ENCODE measurements at places on chromosomes 7 and 10.
A peak's percentile ranks its signal among the peaks of the same experiment; 100 is the strongest.

DNA sequence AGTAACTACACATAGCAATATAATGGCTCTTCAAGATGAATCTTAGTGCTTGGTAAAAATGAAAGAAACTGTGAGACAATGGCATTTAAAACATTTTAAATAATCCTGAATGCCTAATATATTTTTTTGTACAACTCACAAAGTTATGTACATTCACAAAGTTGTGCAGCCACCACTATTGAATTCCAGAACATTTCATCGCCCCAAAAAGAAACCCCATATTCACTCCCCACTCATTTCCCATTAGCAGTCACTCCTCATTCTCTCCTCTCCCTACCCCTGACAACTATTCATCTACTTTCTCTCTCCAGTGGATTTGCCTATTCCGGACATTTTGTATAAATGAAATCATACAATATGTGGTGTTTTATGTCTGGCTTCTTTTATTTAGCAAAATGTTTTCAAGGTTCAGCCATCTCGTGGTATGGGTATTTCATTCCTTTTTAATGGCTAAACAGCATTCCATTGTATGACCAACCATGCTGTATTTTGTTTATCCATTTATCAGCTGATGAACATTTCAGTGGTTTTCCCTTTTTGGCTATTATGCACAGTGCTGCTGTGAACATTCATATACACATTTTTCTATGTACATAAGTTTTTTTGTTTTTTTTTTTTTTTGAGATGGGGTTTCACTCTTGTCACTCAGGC, 34.7 kb downstream of the ENTPD7 start:
- DNase-seq = peak; percentile 71

- no peak for DNase-seq
Observed at GRCh38 chr7:15439853-15440252, 122.0 kb downstream of the AGMO start.

DNA sequence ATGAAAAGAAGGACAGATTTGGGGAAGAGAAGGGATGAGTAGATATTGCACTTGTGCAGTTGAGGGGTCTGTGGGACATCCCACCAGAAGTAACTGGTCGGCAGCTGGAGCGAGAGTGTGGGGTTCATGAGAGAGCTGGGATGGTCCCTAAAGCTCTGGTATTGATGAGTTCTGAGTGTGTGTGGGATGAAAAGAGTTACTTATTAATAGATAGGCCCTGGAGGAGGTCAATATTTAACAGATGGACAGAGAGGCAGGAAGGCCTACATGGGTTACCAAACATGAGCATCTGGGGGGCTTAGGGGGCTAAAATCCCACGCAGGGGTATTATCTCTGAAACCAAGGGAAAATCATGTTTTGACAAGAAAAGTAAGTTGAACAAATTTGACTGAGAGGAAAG, 95.7 kb upstream of the SFMBT2 start:
- no peak for DNase-seq

GRCh38 chr10:109202111-109202510, 721.2 kb downstream of the XPNPEP1 start:
- no peak for DNase-seq

DNA sequence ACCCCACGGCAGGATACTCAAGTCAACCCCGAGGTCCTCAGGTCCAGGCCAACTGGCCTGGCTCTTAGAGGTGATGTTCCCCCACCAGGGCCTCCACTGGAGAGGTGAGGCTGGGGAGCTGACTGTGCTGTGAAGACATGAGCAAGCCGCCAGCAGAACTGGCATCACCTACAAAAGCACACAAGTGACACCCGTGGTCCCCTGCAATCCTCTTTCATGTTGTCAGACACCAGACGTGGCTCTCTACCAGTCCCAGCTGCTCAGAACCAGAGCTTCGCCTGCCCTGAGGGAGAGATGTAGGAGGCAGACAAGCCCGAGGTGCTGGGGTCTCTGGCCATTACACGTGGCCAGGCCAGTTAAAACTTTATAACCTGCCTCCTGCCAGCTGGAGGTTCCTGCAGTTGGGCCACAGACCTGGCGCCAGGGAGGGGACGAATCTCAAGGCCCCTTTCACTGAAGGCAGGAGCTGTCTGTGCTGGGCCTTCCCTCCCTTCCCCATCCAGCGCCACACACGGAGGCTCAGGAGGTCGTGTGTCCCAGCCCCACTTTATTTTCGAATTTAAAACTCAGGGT, 2.2 kb downstream of the COMTD1 start:
- DNase-seq = no peak

DNA sequence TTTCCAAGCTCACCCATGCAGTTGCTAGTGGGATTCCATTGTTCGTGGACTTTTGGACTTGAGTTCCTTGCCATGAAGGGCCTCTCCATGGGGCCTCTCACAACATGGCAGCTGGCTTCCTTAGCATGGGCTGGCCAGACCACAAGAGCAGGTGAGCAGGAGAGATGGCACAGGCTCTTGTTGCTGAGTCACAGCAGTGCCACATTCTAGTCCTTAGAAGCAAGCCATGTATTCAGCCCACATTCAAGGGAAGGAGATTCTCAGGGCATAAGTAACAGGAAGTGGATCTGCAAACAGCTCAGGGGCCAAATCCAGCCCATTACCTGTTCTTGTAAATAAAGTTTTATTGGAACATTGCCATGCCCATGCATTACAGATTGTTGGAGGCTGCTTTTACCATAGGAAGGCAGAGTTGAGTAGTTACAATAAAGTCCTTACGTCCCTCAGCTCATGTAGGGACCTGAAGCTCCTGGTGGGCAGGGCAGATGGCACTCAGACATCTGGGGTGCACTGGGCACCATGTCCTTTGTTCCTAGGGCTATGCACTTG, 481.5 kb upstream of the FOXK1 start:
- DNase-seq = no peak

DNA sequence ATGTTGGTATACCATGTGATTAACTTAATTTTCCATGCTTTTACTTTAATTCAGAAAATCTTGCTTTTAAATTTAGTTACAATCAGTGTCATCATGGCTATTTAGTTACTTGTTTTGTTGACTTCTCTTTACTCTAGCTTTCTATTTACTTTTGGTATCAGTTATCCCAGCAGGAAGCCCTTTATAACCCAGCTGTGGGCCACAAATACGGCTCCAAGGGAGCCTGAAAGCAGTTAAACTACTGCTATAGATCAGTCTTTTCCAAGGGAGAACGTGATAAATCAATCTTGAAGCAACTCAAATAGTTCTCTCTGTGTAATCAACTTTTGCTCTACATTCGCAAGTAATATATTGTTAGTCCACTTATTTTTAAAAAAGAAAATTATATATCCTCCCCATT, 287.4 kb downstream of the CACNA2D1 start:
- no peak for DNase-seq

DNA sequence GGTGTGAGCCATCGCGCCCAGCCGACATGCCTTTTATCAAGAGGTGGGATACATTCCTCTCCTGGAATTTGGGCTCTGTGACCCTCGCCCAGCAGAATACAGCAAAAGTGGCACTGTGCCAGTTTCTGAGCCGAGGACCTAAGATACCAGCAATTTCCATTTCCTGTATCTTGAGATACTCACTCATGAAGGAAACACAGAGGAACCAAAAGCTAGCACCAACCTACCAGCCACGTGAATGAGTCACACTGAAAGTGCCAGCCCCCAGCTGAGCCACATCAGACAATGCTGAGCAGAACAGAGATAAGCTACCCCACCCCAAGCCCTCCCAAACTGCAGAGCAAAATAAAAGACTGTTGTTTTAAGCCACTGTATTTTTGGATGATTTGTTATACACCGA, 56.3 kb downstream of the CACUL1 start:
- DNase-seq = no peak

- no peak for DNase-seq
Observed at GRCh38 chr7:20839987-20840386, 53.3 kb upstream of the SP8 start.

- DNase-seq = no peak
Observed at GRCh38 chr10:92867235-92867634, 18.9 kb downstream of the EXOC6 start.

- peak; percentile 85 for DNase-seq
Observed at GRCh38 chr10:113385021-113385999, 167.5 kb upstream of the HABP2 start.

GRCh38 chr7:88278881-88279280, 27.8 kb downstream of the STEAP4 start:
- DNase-seq = peak; percentile 55

- DNase-seq = no peak
Observed at GRCh38 chr10:100907175-100907574, 5.6 kb upstream of the SLF2 start.

- peak; percentile 20 for DNase-seq
Observed at GRCh38 chr10:117165538-117166417, 27.7 kb upstream of the VAX1 start.

DNA sequence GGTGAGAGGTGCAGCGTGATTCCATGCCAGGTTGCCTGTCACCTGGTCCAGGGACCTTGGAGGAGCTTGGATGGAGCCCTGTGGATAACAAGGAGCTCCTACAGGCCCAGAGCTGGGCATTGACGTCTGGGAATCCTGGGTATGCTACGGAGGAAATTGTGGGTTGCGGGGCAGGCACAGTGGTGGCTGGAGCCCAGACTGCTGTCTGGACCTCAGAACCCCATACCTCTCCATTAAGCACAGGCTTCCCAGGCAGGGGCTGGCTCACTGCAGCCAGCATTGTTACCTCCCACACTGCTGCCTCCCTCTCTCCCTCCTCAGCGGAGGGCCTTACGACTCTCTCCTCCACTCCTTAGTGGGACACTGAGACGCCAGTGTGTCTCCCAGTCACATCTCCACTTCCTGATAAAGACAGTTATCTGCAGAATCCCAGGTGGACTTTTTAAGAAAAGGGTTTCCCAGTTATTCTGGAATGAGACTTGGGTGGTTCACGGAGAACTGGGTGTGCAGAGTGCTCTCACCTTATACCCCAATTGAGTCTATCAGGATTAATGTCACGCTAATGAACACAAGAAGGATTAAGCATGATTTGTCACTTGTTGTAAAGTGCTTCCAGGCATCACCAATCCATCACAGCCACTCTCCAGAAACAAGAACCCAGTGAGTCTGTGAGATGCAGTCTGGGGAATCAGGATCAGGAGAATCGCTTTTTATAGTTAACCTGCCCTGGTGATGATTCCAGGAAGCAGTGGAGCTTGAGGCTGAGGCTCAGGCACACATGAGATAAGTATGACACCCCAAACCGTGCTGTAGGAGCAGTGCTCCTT, 309.4 kb downstream of the RPS24 start:
- no peak for DNase-seq

- no peak for DNase-seq
Observed at GRCh38 chr7:95157381-95157780, 167.0 kb downstream of the PON1 start.

GRCh38 chr7:143518521-143518920, 40.8 kb downstream of the TAS2R41 start:
- DNase-seq = no peak

DNA sequence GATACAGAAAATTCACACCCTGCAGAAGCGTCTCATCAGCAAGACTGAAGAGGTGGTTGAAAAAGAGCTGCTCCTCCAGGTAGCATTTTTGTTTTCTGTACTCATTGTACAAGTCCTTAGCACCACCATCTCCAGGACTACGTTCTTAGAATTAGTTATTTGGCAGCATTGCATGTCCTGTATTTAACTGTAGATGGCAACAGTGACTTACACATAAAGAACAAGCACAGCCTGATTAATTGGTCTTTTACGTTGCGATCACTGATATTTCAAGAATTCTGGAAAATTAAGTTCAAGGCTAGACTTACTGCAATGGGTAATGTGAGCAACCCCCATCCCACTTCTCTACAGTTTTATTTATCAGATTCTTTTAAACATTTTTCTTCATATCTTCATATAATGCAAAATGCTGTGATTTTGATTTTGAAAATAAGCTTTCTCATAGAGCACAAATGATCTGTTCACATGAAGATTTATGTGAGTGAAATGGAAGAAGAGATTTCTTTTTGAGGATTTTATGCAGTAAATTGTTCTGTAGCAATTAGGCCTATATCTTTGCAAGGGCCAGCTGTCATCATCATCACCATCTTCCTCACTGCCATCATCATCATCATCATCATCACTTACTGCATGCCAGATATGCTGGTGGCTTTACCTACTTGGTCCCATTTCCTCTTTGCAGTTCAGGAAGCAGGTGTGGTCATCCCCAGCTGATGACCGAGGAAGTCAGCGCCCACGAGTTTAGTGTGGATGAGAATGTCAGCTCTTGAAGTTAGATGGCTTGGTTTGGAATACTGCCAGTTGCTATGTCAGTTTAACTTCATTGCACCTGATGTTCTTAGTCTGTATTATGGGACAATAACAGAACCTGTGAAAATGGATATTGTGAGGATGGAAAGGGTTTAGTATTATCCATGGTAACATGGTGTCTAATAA, 53.4 kb downstream of the CFAP58 start:
- peak; percentile 61 for DNase-seq

DNA sequence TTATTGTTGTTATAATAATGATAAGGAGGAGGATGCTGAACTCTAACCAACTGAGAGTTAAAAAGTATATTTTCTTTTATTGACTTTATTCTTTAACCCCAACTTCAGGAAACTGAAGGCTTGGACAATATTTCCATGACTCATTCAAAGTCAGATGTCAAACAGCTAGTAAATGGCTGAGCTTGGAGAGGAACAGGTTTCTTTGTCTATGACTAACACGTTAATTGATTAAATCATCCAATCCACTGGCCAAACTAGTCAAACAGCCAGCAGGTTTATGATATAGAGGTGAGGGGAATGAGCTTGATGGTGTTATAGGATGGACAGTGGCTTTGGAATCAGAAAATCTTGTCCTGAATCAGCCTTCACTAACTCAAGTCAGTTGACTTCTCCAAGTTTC, 119.1 kb upstream of the WDR11 start:
- no peak for DNase-seq

GRCh38 chr7:52168085-52168484, 851.5 kb upstream of the COBL start:
- DNase-seq = peak; percentile 8

DNA sequence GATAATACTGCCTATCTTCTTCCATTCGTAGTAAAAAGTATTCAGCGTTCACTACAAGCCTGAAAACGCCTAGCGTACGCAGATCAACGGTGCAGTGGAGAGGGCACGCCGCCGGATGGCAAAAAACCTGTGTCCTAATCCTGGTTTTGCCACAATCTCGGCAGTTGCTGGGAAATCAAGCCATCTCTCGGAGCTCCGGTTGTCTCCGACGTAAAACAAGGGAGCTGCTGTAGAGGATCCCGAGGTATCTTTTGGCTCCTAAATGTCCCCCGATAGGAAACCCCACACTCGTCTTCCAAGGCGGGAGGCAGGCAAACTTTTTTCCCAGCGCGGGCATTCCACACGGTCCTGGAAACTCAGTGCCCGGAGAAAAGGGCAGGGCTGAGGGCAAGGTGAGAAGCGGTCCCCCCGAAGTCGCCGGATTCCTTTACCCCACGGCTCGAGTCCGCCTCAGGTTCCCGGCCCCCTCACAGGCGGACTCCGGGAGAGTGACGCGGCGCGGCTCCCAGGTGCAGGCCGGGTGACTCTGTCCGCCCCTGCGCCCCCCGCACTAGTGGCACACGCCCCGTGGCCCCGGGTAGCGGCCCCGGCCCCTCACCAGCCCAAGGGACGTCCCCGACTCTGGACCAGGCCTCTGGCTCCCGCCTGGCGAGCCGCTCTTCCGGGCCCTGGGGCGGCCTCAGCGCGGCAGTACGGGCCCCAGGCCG, 649 bp downstream of the IDE start:
- DNase-seq = peak; percentile 65

GRCh38 chr7:158206341-158206740, 381.3 kb downstream of the PTPRN2 start:
- DNase-seq = no peak

Data from trophoblast cell (in vitro differentiated cells and primary cell).